ENCODE measurements at places on chromosomes 12 and 14.

- DNase-seq = no peak
Measured at GRCh38 chr14:72763892-72764291, 130.0 kb downstream of the DPF3 start.

DNA sequence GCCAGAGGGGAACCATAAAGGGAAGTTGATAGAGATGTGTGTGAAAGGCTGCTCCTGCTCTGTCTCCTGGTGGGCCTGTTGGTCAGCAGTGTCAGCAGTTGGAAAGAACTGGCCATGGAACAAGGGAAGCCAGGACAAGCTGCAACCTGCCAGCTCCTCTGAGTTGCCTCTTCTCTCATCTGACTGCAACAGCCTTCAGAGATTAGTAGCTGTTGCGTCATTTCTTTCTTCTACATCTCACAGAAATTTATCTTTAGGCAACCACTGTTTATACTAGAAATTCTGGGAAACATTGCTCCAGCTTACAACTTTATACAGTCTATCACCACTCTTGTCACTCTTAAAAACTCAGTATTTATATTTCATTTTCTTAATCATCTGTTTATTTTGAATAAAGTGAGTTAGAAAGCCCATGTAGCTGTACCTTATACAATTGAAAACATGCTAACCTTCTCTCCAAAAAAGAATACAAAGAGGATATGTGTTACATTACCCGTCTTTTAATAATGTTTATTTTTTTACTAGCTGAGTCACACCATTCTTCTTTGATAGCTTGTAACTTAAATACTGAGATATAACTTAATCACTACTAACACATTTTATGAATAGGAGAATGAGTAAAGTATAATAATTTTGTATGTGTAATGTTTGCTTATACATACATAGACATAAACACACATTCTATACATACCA, 224.2 kb downstream of the LRFN5 start:
- no peak for DNase-seq

DNA sequence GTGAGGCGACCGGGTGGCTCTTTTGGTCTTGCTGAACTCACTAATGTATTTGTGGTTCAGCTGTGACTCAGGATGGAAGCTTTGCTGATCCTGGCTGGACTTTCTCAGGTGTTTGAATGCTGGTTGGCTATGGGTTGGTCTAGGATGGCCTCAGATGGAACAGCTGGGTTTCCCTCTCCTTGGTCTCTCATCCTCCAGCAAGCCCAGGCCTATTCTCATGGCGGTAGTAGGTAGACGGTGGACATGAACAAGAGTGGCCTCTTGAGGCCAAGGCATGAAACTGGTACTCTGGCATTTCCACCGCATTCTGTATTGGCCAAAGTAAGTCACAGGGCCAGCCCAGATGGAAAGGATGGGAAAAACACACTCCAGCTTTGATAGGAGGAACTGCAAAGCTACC, 11.8 kb upstream of the POLR3B start:
- peak; percentile 3 for DNase-seq

DNA sequence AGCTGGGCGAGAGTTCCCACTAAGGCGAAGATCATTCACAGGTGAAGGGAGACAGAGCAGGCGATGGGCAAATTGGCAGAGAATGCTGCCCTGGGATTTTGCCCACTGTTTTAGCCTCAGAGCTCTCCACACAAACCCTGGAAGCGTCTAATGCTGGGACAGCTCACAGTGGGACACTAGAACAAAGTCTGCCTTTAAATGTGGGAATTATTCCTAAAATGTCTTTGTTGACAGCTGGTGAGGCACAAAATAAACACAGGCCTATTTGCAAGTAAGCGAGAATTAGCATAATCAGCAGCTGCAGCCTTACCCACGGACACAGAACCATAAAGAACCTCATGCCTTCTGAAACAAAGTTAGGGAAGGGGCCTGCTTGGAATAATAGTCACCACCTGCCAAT, 824.5 kb downstream of the AACS start:
- no peak for DNase-seq

DNA sequence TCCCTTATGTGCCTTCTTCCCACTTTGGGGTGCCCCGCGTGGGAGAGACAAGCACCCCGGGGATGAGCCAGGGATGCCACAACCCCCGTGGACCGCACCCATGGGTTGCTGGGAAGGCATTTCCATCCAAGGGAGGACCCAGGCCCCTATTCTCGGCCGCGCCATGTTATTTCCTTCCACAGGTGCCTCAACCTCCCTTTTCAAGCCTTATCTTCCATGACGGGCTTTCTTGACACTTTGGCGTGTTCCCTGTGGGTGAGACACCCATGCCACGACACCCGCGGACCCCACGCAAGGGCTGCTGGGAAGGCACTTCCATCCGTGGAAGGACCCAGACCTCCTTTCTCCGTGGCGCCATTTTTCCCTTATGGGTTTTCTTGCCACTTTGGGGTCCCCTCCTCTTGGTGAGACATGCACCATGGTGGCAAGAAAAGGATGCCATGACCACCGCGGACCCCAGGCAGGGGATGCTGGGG, 269.2 kb downstream of the ALG10 start:
- DNase-seq = no peak

- DNase-seq = no peak
Measured at GRCh38 chr12:108907839-108908351, 28.0 kb downstream of the DAO start.

DNA sequence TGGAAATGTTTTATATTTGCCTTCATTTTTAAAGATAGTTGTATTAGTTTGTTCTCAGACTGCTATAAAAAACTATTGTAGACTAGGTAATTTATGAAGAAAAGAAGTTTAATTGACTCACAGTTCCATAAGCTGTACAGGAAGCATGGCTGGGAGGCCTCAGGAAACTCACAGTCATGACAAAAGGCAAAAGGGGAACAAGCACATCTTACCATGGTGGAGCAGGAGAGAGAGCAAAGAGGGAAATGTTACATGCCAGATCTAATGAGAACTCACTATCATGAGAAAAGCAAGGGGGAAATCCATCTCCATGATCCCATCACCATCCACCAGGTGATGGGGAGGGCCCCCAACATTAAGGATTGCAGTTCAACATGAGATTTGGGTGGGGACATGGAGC, 35.5 kb upstream of the UNC79 start:
- DNase-seq = no peak

DNA sequence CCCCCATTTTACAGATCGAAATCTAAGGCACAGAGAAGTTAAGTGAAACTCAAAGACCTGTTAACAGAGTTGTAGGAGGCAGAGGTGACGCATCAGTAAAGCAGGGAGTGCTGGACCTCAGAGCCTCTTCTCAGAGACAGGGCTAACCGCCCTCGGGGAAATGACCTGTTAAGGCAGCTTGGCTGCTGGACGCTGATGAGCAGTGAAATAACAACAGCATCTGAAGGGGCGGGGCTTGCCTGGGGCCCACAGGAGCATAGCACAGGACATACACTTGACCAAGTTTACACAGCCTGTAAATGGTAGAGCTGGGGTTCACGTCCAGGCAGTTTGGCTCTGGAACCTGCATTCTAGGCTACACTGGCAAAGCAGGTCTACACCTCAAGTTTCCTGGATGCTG, 39.3 kb downstream of the LRTM2 start:
- no peak for DNase-seq

DNA sequence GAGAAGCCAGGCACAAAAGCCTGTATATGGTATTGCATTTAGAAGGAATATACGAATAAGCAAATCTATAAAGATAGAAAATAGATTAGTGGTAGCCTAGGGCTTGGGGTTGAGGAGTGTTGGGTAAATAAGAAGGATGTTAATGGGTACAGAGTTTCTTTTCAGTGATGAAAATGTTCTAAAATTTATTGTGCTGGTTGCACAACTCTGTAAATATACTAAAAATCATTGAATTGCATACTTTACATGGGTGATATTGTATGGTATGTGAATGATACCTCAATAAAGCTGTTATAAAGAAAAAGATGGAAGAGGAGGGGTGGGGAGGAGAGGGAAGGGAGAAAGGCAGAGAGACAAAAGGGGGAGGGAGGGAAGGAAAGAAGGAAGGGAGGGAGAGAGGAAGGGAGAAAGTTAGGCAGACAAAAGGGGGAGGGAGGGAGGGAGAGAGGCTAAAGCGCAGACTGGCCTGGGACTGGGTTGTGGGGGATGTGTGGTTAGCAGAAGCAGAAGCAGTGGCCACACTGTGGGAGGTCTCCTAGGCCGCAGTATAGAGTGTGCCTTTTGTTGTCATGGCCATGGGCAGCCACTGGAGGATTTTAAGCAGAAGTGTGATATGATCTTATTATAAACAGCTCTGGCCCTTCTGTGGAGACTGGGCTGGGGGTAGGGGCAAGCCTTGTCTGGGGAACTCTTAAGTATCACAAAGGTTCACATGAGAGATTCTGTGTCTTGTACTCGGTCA, 73.6 kb upstream of the ELK3 start:
- no peak for DNase-seq

DNA sequence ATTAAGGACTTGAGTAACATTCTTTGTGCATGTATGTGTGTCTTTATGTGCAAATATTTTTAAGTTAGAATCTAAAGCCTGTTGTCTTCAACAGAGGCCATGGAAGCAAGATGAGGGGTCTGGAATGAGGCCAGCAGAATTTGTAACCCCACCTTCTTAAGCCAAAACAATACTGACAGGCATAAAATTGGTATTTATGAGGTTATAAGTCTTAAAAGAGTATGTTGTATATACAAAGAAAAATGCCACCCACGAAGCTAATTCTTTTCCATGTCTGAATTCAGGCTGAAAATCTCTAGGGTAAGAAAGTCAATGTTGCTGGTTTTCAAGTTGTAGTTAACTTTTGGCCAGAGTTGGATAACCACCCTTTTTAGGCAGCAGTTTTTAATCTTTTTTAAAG, 86.2 kb upstream of the TMTC1 start:
- DNase-seq = no peak

- DNase-seq = no peak
Measured at GRCh38 chr12:52914576-52915121, 9.8 kb upstream of the KRT8 start.

GRCh38 chr14:30214014-30214413, 286.4 kb upstream of the PRKD1 start:
- DNase-seq = no peak

GRCh38 chr12:23376238-23376637, 573.2 kb downstream of the SOX5 start:
- no peak for DNase-seq

DNA sequence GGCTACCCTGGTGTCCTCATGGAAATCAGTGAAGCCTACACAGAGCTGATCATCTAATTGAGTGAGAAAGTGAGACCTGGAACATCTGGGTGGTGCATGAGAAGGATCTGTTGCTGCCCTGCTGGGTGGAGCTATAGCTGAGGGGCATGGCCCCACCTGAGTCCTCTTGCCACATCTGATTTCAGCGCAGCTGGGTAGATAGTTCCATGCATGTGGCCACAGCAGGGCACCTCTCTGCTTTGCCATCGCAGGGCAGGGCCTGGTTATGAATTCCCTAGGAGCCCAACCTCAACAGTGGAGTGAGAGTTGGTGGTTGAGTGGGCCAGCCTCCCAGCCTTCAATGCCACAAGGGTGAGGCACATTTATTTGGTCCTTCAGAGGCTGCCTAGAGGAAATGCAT, 407.8 kb downstream of the BCL11B start:
- DNase-seq = no peak

GRCh38 chr14:81169711-81170103, 51.1 kb downstream of the GTF2A1 start:
- peak; percentile 62 for DNase-seq

GRCh38 chr12:80226576-80226975, 127.2 kb downstream of the OTOGL start:
- DNase-seq = no peak

DNA sequence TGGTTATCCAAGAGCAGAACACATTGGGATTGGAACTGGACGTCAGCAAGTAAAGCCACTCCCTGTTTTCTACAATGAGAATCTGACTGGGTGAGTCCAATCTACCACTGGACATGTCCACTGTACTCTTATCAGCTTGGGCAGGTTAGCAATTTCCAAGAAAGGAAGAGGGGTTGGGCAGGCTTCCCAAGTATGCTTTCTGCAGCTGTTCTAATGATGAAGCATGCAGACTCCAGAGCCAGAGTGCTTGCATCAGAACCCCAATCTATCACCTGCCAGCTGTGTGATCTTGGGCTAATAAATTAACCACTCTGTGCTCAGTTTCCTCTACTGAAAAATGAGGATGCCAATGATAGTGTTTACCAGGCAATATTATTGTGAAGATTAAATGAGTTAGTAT, 92.0 kb downstream of the EMP1 start:
- DNase-seq = no peak

DNA sequence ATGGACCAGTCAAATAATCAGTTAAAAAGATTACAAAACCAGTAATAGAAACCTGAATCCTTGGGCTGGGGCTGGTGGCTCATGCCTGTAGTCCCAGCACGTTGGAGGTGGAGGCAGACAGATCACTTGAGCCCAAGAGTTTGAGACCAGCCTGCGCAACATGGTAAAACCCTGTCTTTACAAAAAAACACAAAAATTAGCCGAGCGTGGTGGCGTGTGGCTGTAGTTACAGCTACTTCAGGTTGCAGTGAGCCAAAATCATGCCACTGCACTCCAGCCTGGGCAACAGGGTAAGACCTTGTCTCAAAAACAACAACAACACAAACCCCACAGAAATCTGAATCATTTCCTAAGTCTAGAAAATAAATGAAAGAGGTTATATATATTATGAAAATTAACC, 100.6 kb downstream of the HEATR5A start:
- no peak for DNase-seq

DNA sequence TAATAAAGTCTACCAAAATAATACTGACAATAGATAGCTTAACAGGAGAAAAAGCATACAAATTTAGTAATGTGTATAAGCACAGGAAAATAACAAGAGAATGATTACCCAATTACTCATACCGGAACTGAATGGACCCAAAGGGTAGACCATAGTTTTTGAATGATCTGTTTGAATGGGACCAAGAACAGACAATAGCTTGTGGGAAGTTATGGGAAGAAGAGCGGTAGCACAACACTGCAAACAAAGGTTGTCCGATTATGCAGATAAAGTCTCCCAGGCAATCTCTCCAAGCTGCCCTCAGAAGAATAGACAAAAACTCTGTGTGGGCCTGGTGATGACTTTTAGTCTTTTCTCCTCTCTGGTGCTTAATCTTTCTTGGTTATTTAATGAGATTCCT, 96.6 kb upstream of the NEDD1 start:
- DNase-seq = no peak

DNA sequence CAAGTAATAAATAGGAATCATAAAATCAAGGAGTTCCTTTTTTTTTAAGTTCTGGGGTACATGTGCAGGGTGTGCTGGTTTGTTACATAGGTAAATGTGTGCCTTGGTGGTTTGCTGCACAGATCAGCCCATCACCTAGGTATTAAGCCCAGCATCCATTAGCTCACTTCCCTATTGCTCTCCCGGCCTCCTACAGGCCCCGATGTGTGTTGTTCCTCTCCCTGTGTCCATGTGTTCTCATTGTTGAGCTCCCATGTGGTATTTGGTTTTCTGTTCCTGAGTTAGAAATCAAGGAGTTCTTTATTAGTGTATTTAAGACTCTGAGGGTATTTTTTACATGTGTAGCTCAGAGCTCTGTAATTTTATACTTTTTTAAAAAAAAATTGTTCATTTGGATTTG, 86.0 kb downstream of the SCFD1 start:
- no peak for DNase-seq
